NCI-H1694 (cell line): ENCODE measurements at places on chromosomes 7 and 10.

- no peak for DNase-seq
Observed at GRCh38 chr7:80843018-80843677, 75.7 kb downstream of the SEMA3C start.

DNA sequence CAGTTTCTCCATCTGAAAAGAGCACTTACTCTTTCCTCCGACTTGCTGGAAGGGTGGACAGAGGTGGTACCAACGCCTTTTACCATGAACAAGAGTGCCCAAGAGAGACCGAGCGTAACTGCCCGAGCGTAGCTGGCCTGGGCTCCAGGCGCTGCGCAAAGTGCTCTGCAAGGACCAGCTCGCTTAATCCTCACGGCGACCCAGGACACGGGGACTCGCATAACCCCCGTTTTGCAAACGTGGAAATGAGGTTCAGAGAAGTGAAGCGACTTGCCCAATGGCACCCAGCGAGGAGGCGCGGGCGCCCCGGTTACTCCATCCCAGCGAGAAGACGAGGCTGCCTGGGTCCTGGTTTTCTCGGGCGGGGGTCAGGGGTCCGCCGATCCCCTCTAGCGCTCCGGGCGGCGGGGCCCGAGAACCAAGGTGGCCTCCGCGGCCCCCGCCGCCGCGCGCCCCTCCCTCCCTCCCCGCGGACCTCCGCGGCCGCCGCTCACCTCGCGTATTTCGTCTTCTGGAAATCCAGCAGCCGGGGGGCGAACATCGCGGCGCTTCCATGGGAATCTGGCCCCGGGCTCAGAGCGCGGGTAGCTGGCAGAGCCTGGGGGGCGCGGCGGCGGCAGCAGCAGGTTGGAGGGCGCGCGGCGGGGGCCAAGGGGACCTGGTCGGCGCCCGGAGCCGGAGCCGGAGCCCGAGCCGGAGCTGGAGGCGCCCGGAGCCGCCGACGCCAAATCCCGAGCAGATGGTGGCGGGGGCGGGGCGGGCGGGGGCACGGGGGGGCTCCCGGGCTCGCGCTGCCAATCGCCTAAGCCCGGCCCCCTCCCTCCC lies at the start of gene MMD2:
TSS of gene MMD2 (minus strand) at position 711 of the 825 bp plus-strand sequence. CDS start at position 541, 170 bp downstream.
- DNase-seq = no peak

DNA sequence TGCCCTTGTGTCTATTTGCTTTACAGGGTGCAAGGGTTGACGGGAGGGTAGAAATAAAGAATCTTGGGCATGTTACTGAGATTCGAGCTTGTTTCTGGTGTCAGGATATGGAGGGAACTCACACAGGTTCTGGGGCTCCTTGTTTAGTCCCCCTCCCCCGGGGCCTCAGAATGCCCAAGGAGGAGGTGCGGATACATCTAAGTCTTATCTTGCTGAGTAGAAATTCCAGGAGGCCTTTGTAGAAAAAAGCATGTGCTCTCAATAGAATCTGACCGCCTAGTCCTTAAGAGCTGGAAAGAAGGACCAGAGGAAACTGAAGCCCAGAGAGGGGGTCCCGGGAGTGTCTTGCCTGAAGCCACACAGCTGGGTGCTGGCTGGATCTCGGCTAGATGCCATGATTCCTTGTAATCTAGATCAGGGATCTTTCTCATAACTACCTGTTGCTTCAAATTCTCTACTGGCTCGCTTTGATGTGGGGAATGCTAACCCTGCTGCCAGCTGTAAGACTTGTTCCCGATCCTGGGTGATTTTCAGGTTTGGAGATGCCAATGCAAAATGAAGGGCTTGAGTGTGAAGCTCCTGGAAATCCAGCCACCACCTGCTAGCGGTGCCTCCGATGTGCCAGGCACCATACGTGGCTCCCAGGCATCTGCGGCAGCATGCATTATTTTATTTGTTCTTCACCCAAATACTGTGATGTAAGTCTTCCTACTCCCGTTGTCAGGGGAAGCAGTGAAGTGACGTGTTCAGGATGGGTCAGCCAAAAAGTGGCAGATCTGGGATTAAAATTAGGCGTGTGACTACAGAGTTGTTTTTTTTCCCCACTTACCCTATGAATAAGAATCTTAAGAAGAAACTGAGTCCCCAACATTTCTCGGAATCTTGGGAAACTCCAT lies 226.0 kb downstream of the TCF7L2 start:
- no peak for DNase-seq

- no peak for DNase-seq
Observed at GRCh38 chr10:18472977-18473376, 178.4 kb downstream of the NSUN6 start.

DNA sequence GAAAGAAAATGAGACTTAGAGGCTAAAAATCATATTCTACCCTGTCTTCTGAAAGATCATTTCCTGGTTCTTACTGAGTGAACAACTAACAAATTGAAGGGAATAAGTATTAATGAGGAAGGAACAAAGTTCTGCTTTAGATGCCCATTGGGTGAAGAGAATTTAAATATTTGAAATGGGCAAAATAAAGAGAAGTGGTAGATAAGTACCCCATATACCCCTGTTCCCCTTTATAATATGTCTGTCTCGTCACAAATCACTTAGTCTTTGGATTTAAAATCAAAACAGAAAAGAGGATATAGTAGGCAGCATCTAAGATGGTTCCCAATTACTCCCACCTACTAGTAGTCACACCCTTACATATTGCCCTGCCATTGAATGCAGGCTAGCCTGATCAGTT lies 13.2 kb downstream of the TES start:
- no peak for DNase-seq

DNA sequence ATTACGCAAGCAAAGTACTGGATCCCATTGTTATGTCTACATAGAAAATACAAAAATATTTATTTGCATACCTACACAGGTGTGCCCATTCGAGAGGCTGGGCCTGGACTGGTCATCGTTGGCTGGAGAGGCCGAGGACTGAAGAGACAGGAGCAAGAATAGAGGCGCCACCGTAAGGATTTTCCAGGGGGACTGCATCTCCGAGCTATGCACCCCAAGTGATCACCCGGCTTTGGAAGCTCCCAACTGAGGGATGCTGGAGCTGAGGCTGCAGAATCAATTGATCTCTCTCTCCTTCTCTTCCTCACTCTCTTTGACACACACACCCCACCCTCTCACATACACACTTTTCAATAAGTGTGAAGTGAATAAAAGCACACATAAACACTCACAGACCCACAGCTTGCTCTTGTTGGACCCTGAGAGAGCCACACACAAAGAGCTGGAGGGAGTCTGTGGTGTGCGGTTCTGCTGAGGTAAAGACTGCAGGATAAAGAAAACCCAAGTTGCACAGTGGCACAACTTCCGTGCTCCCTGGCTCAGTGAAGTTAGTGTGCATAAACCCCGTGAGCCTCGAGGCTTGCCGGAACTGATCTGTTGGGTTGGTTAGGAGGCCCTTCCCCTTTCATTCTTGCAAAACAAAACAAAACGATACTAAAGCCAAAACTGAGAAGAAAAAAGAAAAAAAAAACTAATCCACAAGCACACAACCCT lies at the start of gene AOAH:
TSS of gene AOAH (minus strand) at position 544 of the 714 bp plus-strand sequence. CDS start at position 198, 346 bp downstream.
- DNase-seq = no peak

GRCh38 chr10:95458871-95459270 lies 102.3 kb downstream of the SORBS1 start:
- DNase-seq = no peak

DNA sequence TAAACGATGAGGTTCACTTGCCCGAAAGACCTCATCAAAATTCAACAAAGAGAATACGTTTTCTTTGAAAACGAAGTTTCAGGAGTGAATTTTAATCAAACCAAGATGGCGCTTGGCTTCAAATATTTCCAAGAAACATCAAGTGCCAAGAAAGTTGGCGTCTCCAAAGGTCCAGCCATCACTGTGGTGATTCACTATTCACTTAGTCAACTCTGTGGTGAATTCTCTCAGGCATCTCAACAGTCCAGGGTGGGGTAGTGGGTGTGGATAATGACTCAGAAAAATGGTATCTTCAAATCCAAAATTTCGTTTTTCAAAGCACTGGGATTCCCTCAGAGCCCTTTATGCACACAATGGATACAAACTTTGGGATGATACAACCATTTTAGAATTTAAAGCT lies 133.1 kb downstream of the SVIL start:
- DNase-seq = no peak

GRCh38 chr7:40879941-40880543 lies 745.2 kb downstream of the SUGCT start:
- DNase-seq = no peak

DNA sequence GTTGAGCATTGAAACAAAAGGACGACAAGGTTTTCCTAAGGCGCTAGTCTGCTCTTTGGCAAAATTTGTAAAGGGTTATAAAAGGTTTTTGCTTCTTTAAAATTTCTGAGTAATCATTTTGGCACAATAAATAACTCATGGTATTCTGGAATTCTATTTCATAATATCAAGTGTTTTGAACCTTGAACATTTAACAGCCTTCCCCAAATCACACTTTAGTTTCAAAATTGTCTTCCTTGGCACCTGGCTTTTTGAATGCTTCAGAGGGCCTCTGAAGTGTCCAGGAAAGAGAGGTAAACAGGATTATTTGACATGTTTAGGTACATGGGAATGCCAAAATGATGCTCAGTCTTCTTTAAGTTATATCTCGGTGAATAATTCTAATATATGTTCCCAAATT lies 220.8 kb downstream of the PHF14 start:
- no peak for DNase-seq

GRCh38 chr7:135247746-135248471 lies 14.3 kb downstream of the STRA8 start:
- DNase-seq = no peak

DNA sequence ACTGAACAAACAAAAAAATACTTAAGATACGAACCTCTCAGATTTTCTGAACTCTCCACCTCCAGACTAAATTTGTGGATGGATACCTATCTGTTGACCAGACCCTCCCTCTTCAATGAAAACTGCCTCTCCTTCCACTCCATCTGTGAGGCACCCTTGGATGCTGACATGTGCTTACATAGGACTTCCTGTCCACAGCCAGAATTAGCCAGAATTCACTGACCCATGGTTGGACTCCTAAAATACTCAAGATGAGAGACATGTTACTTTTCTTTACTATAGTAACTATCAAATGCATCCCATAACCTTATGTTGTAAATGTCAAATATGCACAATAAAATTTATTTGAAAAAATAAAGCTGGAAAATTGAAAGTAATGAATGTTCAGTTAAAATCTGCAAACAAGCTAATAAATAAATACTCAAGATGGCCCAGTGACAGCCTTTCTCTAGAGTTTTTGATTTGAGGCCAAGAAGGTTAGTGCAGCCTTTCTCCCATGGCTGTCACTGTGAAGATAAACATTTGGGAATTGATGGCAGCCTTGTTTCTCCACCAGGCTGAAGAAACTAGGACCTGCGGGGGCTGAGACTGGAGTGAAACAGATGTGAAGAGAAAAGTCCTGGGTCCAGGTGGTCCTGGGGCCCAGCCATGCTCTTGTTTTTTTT lies 287.0 kb downstream of the ZEB1 start:
- DNase-seq = no peak

DNA sequence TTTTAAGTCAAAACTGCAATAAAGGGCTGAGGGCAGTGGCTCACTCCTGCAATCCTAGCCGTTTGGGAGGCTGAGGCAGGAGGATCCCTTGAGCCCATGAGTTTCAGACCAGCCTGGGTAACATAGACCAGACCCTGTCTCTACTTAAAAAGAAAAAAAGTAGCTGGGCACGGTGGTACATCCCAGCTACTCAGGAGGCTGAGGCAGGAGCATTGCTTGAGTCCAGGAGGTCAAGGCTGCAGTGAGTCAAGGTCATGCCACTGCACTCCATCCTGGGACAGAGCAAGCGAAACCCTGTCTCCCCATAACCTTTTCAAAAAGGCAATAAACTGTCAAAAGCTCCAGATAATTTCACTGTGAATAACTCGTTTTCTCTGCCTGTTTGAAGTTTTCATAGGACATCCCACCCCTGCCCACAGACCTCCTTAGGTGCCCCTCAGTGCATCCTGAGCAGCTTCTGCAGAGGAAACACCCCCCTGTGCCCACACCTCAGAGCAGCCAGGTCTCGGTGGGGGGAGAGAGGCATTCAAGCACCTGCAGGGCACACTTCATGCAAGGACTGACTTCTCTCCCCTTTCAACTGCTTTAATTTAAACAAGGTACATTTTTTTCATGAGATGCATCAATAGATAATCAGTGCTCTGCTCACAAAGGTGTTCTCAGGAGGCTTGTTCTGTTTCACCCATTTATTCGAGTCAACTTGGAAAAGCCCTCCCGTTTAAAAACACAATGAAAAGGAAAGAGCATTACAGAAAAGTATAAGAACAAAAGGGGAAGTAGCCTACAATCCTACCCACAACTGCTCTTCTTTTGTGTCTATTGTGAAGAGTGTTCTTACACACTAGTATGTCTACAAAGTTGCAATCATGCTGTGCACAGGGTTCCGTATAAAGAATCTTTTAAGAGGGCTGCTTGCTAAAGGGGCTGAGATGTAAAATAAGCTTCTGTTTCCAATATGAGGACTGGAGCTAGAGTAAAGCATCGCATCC lies 104.9 kb downstream of the KMT2E start:
- DNase-seq = no peak

DNA sequence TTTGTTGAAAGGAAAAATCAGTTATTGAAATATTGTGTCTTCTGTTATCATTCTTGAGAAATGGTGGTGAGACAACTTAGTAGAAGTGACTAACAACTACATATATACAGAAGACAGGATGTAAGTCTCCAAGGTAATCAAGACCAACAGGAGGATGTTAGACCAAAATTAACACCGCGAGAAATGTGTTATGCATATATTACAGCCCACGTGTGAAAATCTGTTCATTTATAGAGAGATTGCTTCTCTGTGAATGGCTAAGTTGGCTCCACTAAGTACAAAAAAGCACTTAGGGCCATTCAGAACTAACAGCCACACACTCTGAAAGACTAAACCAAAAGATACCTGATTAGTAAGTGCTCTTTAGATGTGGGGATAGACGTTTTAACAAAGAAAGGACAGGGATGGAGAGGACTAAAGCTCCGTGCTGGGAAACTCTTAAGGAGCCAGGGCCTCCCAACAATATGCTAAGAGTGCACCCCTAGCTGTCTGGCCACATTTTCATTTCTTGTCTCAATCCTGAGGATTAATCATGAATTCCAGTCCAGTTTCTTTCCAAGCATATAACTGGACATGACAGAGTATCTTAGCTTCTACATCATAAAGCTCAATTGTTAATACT lies 26.5 kb downstream of the HDAC9 start:
- no peak for DNase-seq

DNA sequence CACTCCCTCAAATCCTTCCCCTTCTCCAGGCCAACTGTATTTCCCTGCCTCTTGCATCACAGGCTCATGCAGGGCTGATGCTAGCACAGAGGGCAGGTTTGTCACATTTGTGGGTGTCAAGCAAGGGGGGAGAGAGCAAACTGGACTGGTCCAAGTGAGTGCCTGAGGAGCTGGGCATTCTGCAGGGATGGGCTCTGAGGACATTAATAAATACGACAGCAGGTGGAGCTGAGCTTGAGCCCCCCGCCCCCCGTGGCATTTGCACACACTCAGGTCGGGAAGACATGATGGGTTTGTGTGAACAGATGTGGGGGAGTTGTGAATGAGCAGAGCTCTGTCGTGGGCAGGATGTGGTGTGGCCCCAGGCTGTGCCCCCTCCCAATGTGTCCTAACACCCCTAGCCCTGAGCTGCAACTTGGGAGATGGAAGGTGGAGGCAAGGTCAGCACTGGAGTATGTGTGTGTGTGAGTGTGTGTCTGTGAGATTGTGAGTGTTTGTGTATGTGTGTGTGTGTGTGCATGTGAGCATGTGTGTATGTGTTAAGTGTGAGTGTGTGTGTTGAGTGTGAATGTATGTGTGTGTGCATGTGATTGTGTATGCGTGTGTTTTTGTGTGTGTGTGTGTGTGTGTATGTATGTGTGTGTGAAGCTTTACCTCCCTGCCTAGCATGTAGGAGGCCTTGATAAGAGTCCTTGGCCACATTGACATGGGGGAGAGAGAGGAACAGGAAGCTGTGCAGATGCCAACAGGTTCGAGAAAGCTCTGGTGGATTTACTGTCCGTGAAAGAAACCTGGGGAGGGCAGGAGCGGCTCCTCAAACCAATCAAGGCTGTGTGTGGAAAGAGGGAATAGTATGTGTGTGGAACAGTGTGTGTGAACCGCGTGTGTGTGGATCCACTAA lies 9.1 kb downstream of the RASSF4 start:
- DNase-seq = no peak
